Stimulated activated CD4-positive, alpha-beta T cell treated with anti-CD3 and anti-CD28 coated beads, Interleukin-1b, Interleukin-23, amount 100 ng/mL, for 1 hour (primary cell): ENCODE measurements at places on chromosomes 11 and 22.

DNA sequence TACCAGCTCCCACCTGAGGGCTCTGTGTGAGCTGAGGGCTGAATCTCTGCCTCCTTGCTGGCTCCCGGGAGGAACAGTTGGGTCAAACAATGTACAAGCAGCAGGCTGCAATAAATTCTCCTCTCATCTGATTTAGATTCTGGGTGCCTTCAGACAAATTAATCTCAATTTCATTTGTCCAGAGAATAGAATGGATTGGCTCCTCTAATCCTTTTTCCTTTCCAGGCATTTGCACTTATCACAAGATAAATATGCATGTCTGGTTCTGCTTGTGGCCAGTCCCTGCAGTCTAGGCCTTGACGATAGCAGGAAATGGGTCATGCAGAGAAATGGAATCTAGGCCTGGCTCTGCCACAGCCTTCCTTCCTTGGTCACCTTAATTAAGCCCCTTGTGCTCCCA, 28.7 kb downstream of the UPB1 start:
- no peak for DNase-seq

DNA sequence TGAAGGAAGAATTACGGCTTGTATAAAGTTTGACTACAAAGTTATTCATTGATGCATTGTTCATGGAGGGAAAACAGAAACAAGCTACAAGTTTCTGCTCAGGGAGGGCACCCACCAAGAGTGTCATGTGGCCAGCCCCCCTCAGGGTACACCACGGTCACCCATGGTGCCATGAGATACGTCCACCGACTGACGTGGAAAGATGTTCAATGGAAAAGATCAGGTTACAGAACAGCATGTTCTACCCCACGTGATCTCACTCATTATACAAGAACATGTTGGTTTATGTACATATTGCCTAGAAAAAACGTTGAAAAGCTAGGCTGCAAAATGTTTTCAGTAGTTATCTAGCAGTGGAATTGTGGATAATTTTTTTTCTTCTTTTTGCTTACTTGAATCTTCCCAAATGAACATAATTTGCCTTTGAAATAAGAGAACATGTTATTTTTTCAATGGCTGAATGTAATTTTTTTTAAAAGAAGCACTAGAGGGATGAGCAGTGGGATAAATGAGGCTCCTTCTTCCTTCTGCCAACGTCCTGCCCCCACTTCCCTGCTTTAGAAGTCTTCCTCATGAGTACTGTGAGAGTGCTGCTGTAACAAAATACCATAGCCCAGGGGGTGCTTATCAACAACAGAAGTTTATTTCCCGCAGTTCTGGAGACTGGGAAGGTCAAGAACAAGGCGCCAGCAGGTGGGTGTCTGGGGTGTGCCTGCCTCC, 22.5 kb downstream of the RCN1 start:
- no peak for DNase-seq

- no peak for DNase-seq
Measured at GRCh38 chr22:36818010-36818642, 1.3 kb upstream of the PVALB start.

GRCh38 chr11:31096191-31096805, 273.2 kb downstream of the DCDC1 start:
- no peak for DNase-seq

GRCh38 chr11:16041207-16041606, 315.1 kb downstream of the SOX6 start:
- DNase-seq, result no peak

GRCh38 chr11:2522631-2523255, 77.9 kb downstream of the KCNQ1 start:
- no peak for DNase-seq
